Epithelial cell of esophagus (primary cell): ENCODE measurements at places on chromosomes 6 and 20.

- DNase-seq = no peak
Observed at GRCh38 chr6:121619013-121619412, 183.6 kb downstream of the GJA1 start.

- DNase-seq = no peak
Observed at GRCh38 chr6:113574147-113574546, 283.0 kb upstream of the MARCKS start.

GRCh38 chr6:90169374-90169773 lies 127.3 kb downstream of the BACH2 start:
- no peak for DNase-seq

DNA sequence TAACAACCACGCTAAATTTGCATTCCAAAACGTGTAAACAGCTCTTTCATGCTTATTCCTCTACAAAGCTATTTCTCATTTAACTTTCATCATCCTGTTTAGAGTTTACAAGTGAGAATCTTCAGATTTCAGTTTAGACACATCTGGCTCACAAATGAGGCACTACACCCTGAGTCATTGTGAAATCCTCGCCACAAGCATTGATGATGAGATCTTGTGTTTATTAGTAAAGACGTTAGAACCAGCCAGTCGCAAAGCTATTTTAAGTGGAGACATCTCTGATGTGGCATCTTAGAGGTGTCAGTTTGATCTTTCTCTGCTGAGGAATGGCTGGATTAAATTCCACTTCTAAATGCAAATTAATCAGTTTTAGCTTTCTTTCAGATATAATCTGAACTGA lies 8.3 kb upstream of the ISM1 start:
- DNase-seq = peak; percentile 47

DNA sequence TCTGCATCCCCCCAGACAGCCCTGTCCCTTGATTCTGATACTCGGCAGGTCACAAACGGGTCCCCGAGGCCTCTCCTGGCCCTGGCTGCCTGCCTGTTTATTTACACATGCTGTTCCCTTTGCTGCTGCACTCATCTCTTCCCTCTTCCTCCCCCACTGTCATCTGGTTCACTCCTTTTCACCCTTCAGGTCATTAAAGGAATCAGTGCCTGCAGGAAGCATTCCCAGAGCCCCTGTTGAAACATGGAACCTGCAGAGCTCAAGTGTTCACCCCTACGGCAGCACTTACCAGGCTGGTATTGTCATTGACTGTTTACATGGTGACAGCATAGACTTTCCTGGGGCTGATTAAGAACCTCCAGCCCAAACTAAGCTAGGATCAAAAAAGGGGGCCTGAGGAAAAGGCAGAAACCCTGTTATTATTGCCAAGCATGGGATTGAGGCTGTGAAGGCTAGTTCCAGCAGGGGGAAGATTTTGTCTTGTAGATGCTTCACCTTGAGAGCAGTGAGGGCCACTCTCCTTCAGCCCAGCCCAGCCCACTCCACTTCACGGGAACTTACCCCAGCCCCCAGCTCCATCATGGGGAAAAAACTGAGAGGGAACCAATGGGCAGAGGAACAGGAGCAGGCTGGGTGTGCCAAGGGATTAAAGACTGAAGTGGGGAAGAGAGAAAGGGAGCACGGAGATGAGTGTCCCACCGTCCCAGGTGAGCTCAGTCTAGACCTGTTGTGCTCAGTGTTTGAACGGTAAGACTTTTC lies 73.2 kb downstream of the JPH2 start:
- no peak for DNase-seq

DNA sequence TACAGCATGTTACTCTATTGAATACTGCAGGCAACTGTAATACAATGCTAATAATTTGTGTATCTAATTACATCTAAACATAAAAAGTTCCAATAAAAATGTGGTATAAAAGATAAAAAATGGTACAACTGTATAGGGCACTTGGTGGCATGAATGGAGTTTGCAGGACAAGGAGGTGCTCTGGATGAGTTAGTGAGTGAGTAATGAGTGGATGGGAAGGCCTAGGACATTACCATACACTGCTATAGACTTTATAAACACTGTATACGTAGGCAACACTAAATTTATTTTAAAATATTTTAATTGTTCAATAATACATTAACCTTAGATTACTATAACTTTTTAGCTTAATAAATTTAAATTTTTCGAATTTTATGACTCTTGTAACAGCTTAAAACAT lies 579.6 kb upstream of the MAN1A1 start:
- peak; percentile 57 for DNase-seq

GRCh38 chr6:3510178-3510577 lies 53.3 kb upstream of the SLC22A23 start:
- DNase-seq = peak; percentile 39

DNA sequence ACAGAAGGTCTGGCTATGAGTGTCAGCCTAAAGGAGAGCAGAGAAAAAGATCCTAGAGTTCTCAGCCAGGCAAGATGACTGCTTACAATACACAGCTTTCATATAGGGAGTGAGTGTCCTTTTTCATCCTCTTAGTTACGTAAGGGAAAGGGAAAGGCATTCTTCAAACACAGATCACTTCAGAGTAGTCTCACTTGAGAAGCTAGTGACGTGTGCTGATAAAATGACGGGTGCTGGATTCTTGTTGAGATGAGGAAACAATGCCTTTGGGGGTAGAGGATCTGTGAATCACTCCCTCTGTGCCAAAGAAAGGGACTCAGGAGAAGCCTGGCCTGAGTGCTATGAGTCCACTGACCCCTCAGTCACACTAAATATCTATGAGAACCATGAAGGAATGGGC lies 117.3 kb downstream of the QRSL1 start:
- peak; percentile 100 for DNase-seq

DNA sequence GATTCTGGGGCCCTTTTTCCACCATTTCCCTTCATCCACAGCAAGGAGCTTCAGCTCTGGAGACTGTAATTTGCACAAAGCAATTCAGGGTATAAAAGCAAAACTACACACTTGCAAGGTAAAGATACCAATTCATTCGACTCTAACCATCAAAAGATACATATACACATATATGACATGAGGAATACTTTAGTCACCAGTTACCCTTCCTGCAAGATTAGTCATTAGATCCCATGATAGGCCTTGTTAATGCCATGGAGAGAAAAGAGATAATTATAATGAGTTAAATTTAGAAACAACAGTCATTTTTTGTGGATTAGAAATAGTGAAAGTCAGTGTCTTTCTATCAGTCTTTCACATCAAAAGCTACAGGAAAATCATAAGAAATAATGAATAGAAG lies 204.2 kb downstream of the KCNQ5 start:
- DNase-seq = peak; percentile 76
